Germinal center (tissue), 1 donor: ENCODE measurements at places on chromosomes 2 and 18.
A peak's percentile ranks its signal among the peaks of the same experiment; 100 is the strongest.

DNA sequence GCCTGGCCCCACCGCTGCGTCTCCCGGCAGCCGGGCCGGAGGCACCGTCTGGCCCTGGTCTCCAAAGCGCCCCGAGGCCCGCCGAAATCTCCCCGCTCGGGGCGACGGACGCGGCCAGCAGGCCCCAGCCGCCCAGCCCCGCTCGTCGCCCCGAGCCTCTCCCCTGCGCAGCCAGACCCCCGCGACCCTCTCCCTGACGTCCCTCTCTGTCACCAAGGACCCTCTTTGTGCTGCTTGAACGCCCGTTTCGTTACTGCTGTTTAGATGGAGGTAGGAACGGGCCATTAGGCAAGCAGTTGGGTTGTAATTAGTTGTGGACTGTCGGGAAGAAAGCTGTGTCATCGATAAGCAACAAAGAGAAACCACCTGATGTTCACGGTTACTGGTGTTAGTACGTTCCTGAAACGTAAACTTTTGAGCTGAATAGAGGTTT is 686 bp downstream of the UBXN4 start:
- DNase-seq: peak; percentile 30

GRCh38 chr18:22469061-22469734 is 51.5 kb upstream of the CTAGE1 start:
- no peak for DNase-seq

DNA sequence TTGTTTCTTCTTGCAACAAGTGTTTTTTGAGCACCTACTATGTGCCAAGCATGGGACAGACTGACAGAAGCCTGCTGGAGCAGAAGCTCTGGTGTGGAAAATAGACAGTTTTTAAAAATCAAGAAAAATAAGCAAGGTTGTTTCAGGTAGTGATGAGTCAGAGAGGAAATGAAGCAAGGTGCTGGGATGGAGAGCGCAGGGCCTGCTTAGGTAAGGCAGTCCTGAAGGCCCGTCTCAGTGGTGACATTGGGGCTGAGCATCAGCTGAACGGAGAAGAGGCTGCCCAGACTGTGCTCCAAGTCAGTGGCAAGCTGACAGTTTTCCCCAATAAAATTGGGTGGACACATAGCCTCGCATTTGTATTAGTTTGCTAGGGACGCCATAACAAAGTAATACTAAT is 263.6 kb downstream of the SS18 start:
- DNase-seq: no peak

- no peak for DNase-seq
These were observed 13.5 kb downstream of the PASK start for GRCh38 chr2:241135737-241136136.

DNA sequence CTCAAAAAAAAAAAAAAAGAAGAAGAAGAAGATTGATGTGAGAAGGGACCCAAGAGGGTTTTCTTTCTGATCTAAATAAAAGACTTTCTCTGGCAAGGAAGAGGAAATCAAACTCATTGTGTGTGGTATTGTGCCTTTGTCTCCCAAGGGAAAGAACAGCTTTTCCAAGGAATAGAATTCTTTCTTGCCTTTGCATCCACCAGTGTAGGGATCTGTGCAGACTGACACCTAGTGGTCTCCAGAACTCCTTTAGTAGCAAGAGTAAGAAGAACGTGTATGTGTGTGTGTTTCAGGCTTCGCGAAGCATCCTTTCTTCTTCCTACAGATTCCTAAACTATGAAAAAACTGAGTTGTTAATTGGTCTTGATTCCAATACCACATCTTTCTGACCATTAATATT is 33.5 kb upstream of the CRIM1 start:
- DNase-seq: no peak

- DNase-seq: no peak
These were observed 10.4 kb downstream of the MFSD2B start for GRCh38 chr2:24020244-24020643.

DNA sequence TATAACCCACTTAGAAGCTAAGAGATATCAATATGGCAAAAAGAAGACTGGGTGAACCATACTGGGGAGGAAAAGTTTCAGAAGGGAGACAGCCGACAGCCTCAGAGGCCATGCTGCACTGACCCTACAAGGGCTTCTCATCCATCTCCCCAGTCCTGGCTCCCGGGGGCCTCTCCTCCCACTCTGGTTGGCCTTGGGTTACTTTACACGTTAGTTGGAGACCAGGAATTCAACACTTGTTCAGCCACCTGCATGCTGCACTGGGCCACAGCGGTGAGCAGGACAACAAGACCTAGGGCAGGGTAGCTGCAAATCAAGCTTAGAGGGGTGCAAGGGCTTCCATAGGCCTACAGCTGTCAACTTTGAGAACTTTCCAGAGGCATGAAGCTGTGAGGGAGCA is 28.6 kb upstream of the IL1R2 start:
- no peak for DNase-seq

DNA sequence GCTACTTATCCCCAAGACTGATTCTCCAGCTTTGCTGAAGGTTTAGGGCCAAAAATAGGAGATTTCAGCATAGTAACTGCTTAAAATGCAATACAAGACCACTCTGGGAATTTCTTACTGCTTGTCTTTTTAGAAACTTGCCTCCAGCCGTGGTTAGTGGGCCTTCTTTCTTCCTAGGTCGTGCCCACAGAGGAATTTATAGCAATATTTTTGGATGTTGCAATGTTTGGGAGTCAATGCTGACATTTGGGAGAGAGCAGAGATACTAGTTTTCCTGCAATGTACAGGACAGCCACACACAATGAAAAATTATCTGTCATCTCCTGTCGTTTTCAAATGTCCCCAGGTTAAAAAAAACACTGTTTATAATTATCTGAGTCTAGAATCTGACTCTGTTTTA is 25.6 kb upstream of the CERS6 start:
- no peak for DNase-seq

GRCh38 chr2:183476490-183476889 is 352.2 kb downstream of the NUP35 start:
- no peak for DNase-seq

- no peak for DNase-seq
These were observed 170.9 kb downstream of the INHBB start for GRCh38 chr2:120516679-120517314.

GRCh38 chr2:111697560-111697959 is 186.4 kb downstream of the ANAPC1 start:
- DNase-seq: no peak

DNA sequence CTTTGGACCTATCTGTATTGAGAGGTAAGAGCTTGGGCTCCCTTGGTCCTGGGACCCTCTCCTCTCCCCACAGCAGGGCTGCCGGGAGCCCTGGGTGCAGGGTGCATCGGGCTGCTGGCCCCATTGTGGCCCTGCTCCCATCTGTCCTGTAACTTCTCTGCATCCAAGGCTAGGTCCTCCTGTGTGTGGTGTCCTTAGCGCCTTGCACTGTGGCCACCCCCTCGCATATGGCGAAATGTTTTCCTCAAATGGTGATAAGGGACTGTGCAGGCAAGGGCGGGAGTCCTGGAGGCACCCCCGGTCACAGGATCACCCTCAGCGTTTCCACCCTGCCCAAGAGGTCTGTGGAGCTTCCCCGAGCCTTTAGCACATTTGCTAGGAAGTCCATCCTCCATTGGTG is 208.2 kb downstream of the SH3RF3 start:
- no peak for DNase-seq

DNA sequence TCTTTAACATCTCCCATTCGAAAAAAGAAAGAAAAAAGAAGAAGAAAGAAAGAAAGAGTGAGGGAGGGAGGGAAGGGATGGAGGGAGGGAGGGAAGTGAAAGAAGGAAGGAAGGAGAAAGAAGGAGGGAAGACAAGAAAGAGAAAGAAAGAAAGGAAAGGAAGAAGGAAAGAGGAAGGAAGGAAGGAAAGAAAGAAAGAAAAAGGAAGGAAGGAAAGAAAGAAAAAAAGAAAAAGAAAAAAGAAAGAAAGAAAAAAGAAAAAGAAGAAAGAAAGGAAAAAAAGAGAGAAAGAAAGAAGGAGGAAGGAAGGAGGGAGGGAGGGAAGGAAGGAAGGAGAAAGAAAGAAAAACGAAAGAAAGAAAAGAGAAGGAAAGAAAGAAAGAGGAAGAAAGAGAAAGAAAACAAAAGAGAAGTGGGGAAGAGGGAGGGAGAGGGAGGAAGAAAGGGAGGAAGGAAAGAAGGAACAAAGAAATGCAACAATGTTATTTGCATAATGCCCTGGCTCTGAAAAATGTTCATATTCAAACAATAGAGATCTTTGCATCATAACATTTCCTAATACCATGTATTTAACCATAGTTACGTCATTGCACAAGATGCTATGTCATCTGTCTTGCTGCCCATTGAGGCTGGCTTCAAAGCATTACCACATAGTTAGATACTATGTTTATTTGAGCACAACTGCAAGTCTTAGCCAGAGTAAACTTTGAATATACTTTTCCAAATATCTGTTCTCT is 550.6 kb downstream of the DSC3 start:
- no peak for DNase-seq

- no peak for DNase-seq
These were observed 36.8 kb downstream of the CPS1 start for GRCh38 chr2:210593166-210593565.

DNA sequence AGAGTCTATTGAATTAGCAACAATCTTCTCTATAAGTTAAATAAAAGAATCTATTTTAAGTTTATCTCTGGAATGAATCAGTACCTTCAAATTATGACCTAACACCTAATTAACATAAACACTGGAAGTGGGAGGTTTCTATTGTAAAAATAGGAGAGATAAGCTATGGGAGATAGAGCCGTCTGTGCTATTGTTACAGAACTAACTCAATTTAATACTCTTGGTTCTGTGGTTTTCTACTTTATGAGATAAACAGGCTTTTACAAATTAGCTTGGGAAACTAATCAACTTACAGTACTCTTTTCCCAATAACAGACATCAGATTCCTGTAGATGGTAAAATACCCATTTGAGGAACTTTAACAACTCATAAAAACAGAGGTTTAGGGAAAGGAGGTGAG is 25.6 kb upstream of the STAT1 start:
- no peak for DNase-seq

GRCh38 chr18:3947383-3947782 is 497.4 kb downstream of the TGIF1 start:
- DNase-seq: no peak

- DNase-seq: no peak
These were observed 905.6 kb downstream of the SOCS6 start for GRCh38 chr18:71194438-71194837.

- no peak for DNase-seq
These were observed 243.4 kb downstream of the SLC8A1 start for GRCh38 chr2:40208463-40208862.

DNA sequence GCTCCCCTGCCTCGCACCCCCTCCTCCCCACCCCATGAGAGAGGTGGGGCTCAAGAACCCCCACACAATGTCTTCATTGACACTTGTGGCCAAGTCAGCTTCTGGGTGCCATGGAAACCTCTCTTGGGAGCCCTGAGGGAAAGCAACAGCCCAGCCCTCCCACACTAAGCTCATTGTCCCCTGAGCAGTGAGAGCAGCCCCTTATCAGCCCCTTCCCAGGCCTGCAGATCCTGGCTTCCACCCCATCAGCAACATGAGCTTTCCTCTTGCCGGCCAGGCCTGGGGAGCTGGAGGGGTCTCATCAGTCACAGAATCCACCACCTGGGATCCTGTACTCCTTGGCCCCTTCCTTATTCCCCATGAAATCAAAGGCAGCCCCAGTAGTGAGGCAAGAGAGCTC is 107.8 kb upstream of the ST3GAL5 start:
- DNase-seq: no peak
